Melanocyte of skin (primary cell): ENCODE measurements at places on chromosomes 2 and 18. TPM values are rescaled to one million over a fixed set of nuclear protein-coding genes. Genes with fewer than 3 reads are reported as not detected.

REL gene
- total RNA-seq = 11.3 and 12.6 TPM in 2 replicates

ACTG2 gene
- total RNA-seq = under 0.01 and 1.8 TPM in 2 replicates

NEURL3 gene
- under 0.01 TPM in 1 of 2 replicates, not detected in the other for total RNA-seq

TLK1 gene
- 9.7 and 15.6 TPM in 2 replicates for total RNA-seq

GNLY gene
- not detected in 2 replicates for total RNA-seq

TMEM247 gene
- total RNA-seq = not detected in 2 replicates

KCTD1 gene
- total RNA-seq = 30.6 and 37.1 TPM in 2 replicates

ALK gene
- 0.69 and 2.9 TPM in 2 replicates for total RNA-seq

FBXO48 gene
- total RNA-seq = 0.73 and 1.4 TPM in 2 replicates

ASPRV1 gene
- under 0.01 and 0.15 TPM in 2 replicates for total RNA-seq

ATP6V1C2 gene
- under 0.01 and 1.5 TPM in 2 replicates for total RNA-seq

GLI2 gene
- total RNA-seq = under 0.01 TPM in 2 replicates

MAPRE2 gene
- total RNA-seq = 31.0 and 37.2 TPM in 2 replicates

GULP1 gene
- total RNA-seq = 40.3 and 51.0 TPM in 2 replicates

TTC31 gene
- 14.1 and 25.4 TPM in 2 replicates for total RNA-seq

LOXHD1 gene
- total RNA-seq = not detected in 2 replicates

GPR35 gene
- total RNA-seq = under 0.01 and 0.31 TPM in 2 replicates
